ENCODE measurements at places on chromosomes 3 and 15. TPM values are rescaled to one million over a fixed set of nuclear protein-coding genes. Genes with fewer than 3 reads are reported as not detected.

DNA sequence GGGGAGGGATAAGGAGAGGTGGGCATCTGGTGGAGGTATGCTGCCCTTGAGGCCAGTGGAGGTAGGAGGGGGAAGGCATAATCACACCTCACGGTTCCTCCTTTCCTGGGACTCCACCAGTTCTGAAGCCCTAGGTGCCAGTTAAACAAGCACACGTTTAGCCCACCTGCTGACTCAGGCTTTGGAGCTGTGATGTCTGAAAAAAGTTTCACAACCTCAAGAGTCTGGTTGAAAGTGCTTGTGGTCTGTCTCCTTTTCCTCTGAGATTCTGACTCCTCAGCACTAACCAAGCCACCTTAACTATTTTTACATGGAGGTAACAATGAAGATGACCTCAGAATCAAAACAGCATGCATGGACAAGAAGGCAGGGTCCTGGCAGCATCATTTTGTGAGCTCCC, 23.0 kb downstream of the HPS3 start:
- DNase-seq = peak; percentile 75

DNA sequence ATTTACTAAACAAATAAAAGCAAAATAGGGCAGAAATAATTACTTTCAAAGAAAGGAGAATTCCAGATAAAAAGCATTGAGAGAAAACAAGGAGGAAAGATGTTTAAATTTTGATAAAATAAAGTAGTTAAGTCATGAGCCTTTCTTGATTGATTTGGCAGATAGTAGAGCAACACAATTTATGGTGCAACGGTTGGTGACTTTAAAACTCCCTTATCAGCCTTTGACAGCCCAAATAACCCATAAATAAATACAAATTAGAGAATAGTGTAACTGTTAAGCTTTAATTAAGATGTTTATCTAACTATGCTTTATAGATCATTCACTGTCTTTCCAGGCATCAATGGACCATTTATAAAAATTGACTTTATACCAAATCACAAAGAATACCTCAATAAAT, 54.0 kb upstream of the EIF1B start:
- no peak for DNase-seq

DNA sequence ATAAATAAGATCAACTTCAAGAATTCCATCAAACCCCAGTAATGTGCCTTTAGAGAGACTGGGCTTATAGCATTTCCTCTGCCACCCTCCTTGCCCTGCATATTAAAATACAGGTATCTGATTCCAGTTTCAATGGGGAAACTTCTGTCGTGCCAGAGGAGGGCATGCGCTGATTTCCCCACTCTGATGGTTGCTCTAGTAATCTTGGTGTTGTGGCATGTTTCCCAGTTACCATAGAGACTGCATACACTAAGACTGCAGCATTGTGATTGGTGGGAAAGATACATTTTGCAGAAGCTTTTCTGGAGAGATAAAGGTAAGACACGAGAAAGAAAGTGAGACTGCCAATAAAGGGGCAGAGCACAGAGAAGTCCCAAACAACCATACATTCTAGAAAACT, 225.6 kb downstream of the TIGIT start:
- DNase-seq = peak; percentile 69

DNA sequence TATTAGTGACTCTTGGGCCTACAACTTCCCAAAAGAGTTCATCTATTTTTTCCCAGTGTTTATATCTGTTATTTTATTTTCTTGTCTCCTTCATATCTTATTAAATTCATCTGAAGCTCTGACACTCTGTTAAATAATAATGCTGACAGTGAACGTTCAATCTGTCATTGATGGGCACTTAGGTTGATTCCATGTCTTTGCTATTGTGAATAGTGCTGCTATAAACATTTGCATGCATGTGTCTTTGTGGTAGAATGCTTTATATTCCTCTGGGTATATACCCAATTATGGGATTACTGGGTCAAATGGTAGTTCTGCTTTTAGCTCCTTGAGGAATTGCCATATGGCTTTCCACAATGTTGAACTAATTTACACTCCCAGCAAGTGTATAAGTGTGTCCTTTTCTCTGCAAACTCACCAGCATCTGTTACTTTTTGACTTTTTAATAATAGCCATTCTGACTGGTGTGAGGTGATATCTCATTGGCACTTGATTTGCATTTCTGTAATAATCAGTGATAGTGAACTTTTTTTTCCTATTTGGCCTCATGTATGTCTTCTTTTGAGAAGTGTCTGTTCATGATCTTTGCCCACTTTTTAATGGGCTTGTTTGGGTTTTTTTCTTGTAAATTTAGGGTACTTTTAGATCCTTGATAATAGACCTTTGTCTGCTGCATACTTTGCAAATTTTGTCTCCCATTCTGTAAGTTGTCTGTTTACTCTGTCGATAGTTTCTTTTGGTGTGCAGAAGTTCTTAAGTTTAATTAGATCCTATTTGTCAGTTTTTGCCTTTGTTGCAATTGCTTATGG, 122.5 kb downstream of the LEKR1 start:
- DNase-seq = no peak

DNA sequence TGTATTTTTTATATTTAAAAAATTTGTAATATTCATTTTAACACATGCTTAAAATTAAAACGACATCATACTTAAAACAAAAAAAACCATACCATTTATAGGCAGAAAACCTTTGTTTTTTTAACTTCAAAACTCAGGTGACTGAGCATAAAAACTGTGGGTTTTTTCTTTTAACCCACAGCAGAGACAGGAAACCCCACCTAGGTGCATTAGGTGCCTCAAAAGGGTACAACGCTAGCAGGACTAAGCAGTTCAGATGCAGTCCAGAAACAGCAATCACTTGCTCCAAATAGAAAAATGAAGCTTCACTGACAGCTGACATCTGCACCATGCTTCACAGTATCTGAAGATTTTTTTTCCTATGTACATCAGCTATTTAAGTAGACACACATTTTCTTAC, 52.3 kb downstream of the GLB1 start:
- DNase-seq = no peak

Gene PHC3
- 25.3 TPM for total RNA-seq

DNA sequence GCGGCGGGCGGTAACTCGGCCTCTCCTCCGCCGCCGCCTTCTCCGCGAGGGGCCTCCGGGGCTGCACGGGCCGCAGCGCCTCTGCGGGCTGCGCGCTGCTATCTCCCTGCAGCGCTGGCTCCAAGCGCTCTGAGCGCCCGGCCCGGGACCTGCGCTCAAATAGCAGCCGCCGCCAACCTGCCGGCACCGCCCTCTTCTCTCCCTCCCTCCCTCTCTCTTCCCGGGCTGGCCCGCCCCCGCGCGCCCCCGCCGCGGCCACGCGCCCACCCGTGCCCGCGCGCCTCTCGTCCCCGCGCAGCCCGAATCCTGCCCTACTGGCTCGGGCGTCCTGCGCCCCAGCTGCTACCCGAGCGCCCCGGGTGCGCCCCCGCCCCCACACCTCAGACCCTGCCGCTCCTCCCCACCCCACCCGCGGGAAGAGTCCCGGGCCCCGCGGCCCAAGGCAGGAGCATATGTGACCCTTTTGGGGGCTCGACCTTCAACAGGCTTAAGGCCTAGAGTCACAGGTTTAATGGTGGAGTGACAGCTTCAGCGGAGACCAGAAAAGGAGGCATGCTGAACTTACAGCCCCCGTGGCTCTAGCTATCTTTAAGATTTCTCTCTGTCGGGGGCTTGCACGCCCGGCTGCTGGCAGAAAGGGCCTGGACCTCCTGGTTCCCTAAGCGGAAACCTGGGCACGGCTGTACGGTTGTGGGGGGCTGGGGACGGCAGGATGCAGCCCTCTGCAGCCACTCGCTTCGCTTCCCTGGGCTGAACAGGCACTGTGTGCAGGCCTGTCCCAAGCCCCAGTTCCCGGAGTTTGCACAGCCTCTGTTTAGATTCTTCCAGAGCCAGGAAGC, at the start of gene CACNA2D2:
CACNA2D2 (minus strand) TSS at position 131 of the 839 bp plus-strand sequence. CDS start 211 bp downstream, outside the sequence.
- no peak for DNase-seq

Gene CCR9
- total RNA-seq = not detected

Gene TMEM108
- total RNA-seq = 9.4 TPM

Gene SLC12A1
- total RNA-seq = not detected
